Smooth muscle cell of the brain vasculature (primary cell): ENCODE measurements at places on chromosomes 1 and 21.

DNA sequence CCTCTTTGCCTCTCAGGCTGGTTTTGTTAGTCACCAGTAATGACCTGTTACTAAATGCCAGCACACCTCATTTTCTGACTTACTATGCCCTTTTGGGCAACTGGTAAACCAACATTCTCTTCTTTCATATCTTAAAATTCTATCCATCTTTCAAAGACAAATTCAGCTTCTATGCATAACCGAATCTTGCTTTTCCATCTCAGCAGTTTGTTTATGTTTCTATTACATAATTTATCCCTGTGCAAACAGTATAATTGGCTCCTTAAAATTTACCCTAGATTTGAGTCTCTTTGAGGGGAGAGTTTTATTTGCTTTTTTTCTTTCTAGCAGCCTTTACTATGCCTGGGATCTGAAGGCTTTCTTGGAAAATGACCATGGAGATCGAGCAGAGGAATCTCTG, 58.5 kb upstream of the SIPA1L2 start:
- DNase-seq, result no peak

- no peak for DNase-seq
These were observed 77.7 kb downstream of the GRIK3 start for GRCh38 chr1:36956570-36956969.

DNA sequence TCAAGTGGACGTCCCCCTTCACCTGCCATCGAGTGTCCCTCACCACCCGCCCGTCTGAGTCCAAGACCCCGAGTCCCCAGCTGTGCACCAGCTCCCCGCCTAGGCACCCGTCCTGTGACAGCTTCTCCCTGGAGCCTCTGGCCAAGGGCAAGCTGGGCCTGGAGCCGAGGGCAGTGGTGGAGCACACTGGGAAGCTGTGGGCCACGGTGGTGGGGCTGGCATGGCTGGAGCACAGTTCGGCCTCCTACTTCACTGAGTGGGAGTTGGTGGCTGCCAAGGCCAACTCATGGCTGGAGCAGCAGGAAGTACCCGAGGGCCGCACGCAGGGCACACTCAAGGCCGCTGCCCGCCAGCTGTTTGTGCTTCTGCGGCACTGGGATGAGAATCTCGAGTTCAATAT, 63.2 kb downstream of the VWA5B1 start:
- DNase-seq, result no peak

DNA sequence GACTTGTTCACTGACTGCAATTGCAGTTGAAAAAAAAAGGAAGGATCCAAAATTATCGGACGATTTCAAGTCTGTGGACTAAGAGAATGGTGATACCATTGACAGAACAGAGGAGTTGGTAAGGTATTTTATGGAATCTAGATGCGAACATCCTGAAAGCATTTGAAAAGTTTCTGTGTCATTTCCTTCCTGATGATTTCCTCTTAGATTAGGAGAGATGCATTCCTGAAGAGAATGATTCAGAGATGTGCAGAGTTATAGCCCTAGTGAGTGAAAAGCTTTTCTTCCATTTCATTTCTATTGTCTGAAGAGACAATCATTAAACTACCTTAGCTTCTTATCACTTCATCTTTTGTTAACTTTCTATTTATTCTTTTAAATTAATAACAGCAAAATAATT, 200.0 kb downstream of the KCNK2 start:
- DNase-seq, result no peak

GRCh38 chr21:44728716-44729115, 17.3 kb upstream of the TSPEAR start:
- no peak for DNase-seq

GRCh38 chr1:154546264-154547063, 12.0 kb downstream of the UBE2Q1 start:
- DNase-seq, result peak; percentile 26

- no peak for DNase-seq
These were observed 151.4 kb downstream of the LMX1A start for GRCh38 chr1:165205145-165205544.

GRCh38 chr1:193111641-193112090, 6.5 kb upstream of the GLRX2 start:
- no peak for DNase-seq

- no peak for DNase-seq
These were observed 142.6 kb downstream of the SMYD3 start for GRCh38 chr1:246364415-246364941.

- DNase-seq, result no peak
These were observed 21.0 kb upstream of the TNFRSF1B start for GRCh38 chr1:12145616-12146342.

GRCh38 chr1:119329541-119330461, 38.8 kb upstream of the HAO2 start:
- DNase-seq, result no peak

- no peak for DNase-seq
These were observed 113.4 kb upstream of the HOOK1 start for GRCh38 chr1:59701376-59701775.

DNA sequence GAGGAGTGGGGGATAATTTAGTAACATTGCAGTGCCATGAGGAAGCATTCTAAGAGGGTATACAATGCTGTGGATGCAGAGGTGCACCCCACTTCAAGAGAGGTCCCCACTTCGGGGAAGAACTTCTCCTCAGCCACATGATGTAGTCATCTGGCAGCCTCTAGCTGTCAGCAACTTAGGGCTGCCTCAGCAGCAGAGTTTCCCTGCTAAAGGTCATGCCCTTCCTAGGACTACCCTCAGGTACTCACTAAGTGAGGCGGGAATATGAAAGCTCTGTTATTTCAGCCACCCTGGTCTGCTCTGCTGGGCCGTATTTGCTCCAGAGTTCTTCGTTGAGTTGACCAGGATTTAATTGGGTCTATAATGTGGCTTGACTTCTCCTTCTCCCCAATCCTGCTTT, 41.9 kb upstream of the NGF start:
- DNase-seq, result no peak

- DNase-seq, result peak; percentile 64
These were observed 2.1 kb downstream of the VCAM1 start for GRCh38 chr1:100721526-100722207.

DNA sequence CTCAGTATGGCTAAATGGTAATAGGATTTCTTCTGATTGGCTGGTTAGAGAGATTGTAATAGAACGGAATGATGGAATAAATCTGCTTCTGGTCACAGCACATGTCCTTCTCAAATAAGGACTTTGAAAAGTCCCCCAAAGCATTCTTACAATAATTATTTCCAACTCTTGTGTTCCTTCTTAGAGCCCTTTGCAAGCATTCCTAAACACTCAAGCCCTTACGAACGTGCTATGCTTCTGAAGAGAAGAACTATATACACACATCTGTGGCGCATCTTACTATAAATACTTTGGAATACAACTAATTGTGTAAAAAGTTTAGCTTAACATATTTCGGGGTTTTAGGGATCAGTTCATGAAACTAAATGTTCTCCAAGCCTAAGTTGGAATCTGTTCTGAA, 25.6 kb downstream of the CLIC4 start:
- no peak for DNase-seq

DNA sequence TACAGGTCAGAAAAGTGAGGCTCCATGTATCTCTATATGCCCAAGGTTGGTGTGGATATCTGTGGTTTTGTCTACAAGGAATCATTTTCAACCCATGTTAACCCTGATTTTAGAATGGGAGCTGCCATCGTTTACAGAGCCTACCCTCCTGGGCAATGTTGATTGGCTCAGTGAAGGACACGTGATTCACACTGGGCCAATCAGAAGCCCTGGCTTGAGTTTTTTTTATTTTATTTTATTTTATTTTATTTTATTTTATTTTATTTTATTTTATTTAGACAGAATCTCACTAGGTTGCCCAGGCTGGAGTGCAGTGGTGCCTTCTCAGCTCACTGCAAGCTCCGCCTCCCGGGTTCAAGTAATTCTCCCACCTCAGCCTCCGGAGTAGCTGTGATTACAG, 35.8 kb downstream of the FOXO6 start:
- no peak for DNase-seq

- no peak for DNase-seq
These were observed 116.4 kb downstream of the TBX19 start for GRCh38 chr1:168396940-168397684.

- DNase-seq, result no peak
These were observed 158.8 kb upstream of the NFIA start for GRCh38 chr1:60923389-60924087.

DNA sequence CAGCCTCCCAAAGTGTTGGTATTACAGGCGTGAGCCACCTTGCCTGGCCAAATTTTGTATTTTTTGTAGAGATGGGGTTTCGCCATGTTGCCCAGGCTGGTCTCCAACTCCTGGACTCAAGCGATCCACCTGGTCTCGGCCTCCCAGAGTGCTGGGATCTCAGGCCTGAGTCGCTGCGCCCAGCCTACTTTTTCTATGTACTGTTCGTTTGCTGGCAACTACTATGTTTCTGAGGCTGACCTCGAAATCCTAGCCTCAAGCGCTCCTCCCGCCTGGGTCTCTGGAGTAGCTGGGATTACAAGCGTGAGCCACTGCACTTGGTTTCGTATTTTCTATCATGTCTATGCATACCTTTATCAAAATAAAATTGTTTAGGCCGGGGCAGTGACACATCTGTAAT, 675 bp upstream of the TEKT2 start:
- no peak for DNase-seq

GRCh38 chr21:26043891-26044290, 126.7 kb downstream of the APP start:
- DNase-seq, result no peak

DNA sequence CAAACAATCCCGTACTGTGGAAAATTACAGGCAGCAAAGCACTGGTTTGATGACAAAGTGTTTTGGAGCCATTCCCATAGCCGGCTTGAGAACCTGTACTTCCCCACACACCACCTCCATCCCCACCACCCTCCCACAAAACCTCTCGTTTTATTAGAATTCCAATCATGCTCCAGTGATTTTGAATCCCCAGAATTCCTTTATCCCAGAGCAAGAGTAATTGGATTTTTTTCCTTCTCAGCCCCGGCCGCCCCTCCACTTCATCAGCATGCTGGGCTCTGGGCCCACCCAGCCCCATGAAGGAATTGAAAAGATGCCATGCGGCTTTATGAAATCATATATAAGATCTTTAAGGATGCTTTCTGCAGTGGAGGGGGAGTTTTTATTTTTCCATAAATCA, 136.6 kb downstream of the OMA1 start:
- no peak for DNase-seq

- no peak for DNase-seq
These were observed 5.4 kb downstream of the CPLANE2 start for GRCh38 chr1:16231331-16232315.

DNA sequence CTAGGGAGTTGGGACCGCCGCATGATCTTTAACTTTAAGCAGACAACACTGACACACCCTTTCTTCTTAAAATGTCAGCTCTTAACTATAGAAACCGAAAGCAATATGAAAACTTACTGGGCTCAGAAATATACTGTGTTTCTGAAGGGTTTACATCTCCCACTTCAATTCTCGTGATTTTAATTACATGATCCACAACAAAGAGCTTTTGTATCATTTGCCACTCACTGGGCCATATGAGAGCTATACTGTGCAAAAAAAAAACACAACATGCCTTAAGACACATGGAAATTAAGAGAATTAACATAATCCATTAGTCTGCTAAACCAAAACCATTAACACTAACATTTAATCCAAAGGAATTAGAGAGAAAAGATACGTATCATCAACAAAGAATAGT, 35.0 kb upstream of the RAP1GAP start:
- no peak for DNase-seq

- no peak for DNase-seq
These were observed 115.5 kb downstream of the GABPA start for GRCh38 chr21:25850126-25850842.

- DNase-seq, result no peak
These were observed 15.9 kb downstream of the COL8A2 start for GRCh38 chr1:36109041-36109679.

GRCh38 chr1:165259236-165259635, 97.3 kb downstream of the LMX1A start:
- DNase-seq, result no peak

GRCh38 chr1:230143534-230143933, 76.5 kb downstream of the GALNT2 start:
- DNase-seq, result no peak

DNA sequence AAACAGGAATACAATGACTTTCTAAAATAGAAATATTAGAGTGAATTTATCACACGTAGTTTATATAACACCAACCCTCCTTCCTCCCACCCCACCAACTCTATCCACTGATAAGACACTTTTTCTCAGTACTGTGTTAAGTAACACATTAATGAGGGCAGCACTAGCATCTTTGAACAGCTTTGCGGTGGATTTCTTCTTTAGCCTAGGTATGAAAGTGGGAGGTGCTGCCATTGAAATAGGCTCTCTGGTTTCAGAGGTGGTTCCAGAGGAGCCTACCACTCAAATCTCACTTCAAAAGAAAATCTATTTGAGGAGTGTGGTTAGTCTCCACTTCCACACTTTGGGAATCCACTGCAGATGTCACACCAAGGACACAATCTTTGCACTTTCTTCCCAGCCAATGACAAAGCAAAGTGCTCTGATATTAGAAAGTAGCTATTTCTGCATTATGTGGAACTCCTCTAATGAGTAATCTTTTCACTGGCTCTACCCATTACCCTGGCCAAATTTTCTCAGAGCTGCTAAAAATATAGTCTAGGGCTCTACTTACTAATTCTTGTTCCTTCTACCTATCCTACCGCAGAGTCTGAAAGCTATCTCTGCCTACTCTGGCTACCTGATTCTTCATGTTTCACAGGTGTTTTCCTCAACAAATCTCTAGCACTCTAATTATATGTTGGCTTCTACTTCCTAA, 1667.8 kb downstream of the MRPL39 start:
- DNase-seq, result no peak

- DNase-seq, result no peak
These were observed 13.8 kb upstream of the LDLRAP1 start for GRCh38 chr1:25529518-25530185.

DNA sequence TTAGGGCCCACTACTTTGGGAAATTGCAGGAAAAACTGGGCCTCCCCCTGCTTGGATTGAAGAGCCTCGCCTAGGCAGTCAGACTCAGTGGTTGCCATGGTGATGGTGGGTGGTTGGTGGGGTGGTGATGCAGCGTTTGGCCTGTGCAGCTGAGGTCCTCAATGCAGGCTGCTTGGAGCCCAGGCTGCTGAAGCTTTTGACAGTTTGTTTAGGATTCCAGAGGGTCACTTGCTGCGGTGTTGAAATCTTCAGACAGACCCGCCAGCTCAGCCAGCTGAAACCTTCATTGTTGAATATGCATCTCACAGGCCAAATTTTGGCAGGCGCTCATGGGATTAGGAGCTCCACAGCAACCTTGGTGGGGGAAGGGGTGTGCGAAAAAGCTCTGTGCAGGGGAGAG, 67.9 kb downstream of the CACNA1E start:
- no peak for DNase-seq

DNA sequence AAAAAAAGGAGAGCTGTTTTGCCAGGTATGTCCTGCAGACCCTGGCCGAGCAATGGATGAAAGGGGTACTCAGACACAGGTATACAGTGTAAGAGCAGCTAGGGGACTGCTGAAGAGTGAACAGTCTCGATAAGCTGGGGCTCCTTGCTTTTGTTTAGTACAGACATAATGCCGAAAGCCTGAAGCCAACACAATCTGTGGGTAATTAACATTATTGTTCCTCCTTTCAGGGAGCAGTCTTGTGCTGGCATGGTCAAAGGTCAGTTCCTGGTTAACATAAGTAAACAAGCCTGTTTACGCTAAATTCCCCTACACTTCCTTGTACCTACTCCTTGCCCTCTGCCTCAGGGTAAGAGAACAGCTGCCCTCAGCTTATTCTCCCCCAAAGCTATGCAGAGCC, 272.3 kb upstream of the ST6GALNAC5 start:
- DNase-seq, result no peak
